Karpas-422 (cell line): ENCODE measurements at places on chromosomes 4 and X. TPM values are rescaled to one million over a fixed set of nuclear protein-coding genes. Genes with fewer than 3 reads are reported as not detected.

Gene REPS2
- total RNA-seq, result 0.14 and 1.1 TPM in 2 replicates

Gene SLITRK4
- total RNA-seq, result not detected in 2 replicates

Gene SLC25A53
- total RNA-seq, result 2.2 and 5.8 TPM in 2 replicates

Gene AWAT2
- not detected in 2 replicates for total RNA-seq

Gene GDPD2
- not detected in 2 replicates for total RNA-seq

Gene ARHGAP36
- not detected in 2 replicates for total RNA-seq

Gene SPATA4
- not detected in 2 replicates for total RNA-seq

Gene SORCS2
- not detected in 2 replicates for total RNA-seq

Gene CTAG1B
- not detected in 2 replicates for total RNA-seq

Gene IGSF1
- not detected in 2 replicates for total RNA-seq

Gene TRPC3
- not detected in 2 replicates for total RNA-seq

Gene MAGEE2
- not detected in 2 replicates for total RNA-seq

Gene SLC49A3
- not detected in 2 replicates for total RNA-seq

Gene NEUROG2
- total RNA-seq, result 5.1 and 9.6 TPM in 2 replicates

Gene RAI2
- total RNA-seq, result not detected in 2 replicates

Gene SFRP2
- total RNA-seq, result not detected in 2 replicates

Gene TLR6
- 12.4 and 39.9 TPM in 2 replicates for total RNA-seq

Gene NOX1
- not detected in 2 replicates for total RNA-seq

Gene ANXA3
- total RNA-seq, result not detected in 2 replicates

Gene FGFR3
- total RNA-seq, result not detected in 2 replicates

Gene BDH2
- 31.2 and 42.2 TPM in 2 replicates for total RNA-seq

Gene NXF2
- total RNA-seq, result not detected in 2 replicates

Gene BCOR
- 43.7 and 49.9 TPM in 2 replicates for total RNA-seq

Gene POLN
- 2.7 and 4.3 TPM in 2 replicates for total RNA-seq

Gene SCLT1
- total RNA-seq, result 54.1 and 79.9 TPM in 2 replicates

Gene TMEM154
- 0.14 and 0.22 TPM in 2 replicates for total RNA-seq

Gene USP17L10
- total RNA-seq, result not detected in 2 replicates

Gene PCSK1N
- total RNA-seq, result not detected in 2 replicates

Gene MTHFD2L
- total RNA-seq, result 10.5 and 23.6 TPM in 2 replicates

Gene NDNF
- total RNA-seq, result not detected in 2 replicates

Gene PHEX
- total RNA-seq, result 1.3 TPM in 1 of 2 replicates, not detected in the other

Gene PCYT1B
- total RNA-seq, result 0.04 and 0.18 TPM in 2 replicates

Gene RBM46
- not detected in 2 replicates for total RNA-seq

Gene TCEAL2
- total RNA-seq, result not detected in 2 replicates

Gene GLRA2
- total RNA-seq, result not detected in 2 replicates

Gene COX7B2
- not detected in 2 replicates for total RNA-seq

Gene BMX
- 8.2 and 11.1 TPM in 2 replicates for total RNA-seq

Gene KLHL34
- total RNA-seq, result not detected in 2 replicates

Gene NPY1R
- total RNA-seq, result not detected in 2 replicates

Gene AREG
- total RNA-seq, result not detected in 2 replicates

Gene HSFX4
- total RNA-seq, result not detected in 2 replicates

Gene ETDA
- not detected in 2 replicates for total RNA-seq

Gene CHRDL1
- total RNA-seq, result not detected in 2 replicates

Gene EXOC1L
- total RNA-seq, result not detected in 2 replicates

Gene CYSLTR1
- total RNA-seq, result 1.2 and 2.2 TPM in 2 replicates
